Kidney epithelial cell (primary cell): ENCODE measurements at places on chromosomes 6 and 20. TPM values are rescaled to one million over a fixed set of nuclear protein-coding genes. Genes with fewer than 3 reads are reported as not detected.

DNA sequence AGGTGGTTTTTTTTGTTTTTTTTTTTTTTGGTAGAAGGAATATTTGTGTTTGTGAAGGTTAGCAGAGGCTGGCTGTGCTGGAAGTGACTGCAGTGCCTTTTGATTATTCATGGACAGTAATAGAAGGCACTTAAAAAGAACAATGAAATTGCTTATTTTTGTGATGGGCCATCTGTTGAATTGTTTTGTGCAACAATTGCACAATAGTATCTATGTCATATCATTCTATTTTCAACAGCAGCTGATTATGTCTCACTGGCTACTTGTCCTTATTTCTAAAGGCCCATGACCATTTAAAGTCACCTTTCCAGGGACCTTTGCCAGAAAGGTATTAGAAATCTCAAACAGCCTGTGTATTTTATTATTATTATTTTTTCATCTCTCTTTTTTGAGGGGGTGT is 70.6 kb downstream of the AFG1L start:
- DNase-seq: no peak

GRCh38 chr6:40520084-40520483 is 67.1 kb downstream of the LRFN2 start:
- DNase-seq: no peak

GRCh38 chr6:26520237-26520849 is 17.8 kb upstream of the HMGN4 start:
- DNase-seq: no peak

GRCh38 chr6:14824060-14824459 is 421.8 kb upstream of the JARID2 start:
- DNase-seq: no peak

GRCh38 chr6:132598473-132598872 is 8.9 kb upstream of the TAAR5 start:
- DNase-seq: no peak

OVOL2 gene
- 3.1 and 4.4 TPM in 2 replicates for total RNA-seq

GRCh38 chr6:47241742-47242482 is 67.8 kb downstream of the TNFRSF21 start:
- no peak for DNase-seq

DNA sequence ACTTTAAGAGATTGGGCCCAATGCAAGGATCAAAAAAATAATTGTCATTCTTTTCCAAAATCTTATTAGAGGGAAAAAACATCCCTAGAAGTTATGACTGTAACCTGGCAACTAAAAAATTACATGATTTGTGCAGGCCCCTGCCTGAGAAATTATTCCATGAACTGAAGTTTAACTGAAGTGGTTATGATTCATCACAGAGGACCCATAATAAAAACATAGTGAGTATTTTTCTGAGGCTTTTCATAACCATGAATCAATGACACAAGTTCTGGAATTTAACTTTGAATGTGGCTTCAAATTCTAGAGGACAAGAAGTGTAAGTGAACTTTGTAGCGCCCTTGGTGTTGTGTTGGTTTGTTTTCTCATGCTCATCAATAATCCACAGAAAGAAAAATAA is 31.1 kb upstream of the CARMIL1 start:
- no peak for DNase-seq

GRCh38 chr6:81769824-81770223 is 17.3 kb upstream of the TENT5A start:
- peak; percentile 34 for DNase-seq

DEFB127 gene
- total RNA-seq: not detected in 2 replicates

CLDN20 gene
- not detected in 2 replicates for total RNA-seq

DNA sequence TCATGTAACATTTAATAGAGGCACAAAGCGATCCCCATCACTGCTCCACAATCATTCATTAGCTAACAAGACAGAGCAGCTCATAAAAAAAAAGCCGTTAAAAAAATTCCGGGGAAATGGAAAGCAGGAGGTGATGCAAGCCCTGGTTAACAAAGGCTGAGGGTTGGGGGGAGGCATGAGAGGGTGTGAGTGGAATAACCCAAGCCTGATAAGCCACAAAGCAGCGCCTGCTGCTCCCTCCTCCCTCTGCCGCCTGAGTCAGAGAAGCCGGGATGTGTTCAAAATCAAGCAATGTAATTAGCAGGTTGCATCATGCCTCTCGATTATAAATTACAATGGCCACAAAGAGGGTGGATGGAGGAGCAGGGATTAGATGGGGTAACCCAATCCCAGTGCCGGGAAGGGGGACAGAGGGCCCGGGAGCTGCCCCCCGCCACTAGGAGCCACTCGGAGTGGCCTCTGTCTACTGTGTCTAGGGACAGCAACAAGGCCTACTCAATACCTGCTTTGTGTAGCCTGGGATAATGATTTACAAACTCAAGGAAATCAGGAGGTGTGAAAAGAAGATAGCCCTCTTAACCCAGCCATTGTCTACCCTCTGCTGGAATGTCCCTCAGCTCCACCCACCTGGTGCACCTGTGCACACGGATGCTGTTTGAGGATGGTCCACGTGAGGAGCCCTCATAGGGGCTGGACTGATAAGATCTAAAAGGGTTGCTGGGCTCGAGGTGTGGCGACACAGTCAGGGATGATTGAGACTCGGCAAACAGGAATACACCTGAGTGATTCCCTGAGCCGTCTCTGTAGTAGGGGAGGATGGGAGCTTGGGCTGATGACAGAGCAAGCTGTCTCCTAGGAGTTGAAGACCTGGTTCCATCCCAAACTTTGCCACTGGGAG is 156.9 kb downstream of the VEGFA start:
- peak; percentile 95 for DNase-seq

DNA sequence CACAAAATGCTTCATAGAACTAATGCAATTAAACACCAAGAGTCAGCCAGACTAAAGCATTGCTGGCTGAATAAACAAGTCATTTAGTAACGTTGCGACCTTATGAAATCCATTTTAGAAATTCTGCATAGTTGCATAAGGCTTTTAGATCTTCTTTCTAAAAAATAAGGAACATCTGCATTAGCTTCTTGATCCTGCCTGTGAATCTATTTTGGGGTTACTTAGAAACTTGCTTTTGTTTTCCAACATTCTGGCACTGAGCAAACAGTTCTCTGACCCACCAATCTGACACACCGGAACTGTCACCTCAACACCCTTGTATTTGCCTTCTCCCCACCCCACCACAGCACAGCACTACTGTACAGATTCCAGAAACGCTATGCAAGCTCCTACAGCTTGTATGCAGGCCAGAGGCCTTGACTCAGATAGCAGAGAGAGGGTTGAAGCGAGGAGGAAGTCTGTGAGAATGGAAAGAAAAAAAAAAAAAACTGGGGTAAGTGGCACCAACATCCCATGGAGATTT is 55.0 kb downstream of the KIF13A start:
- no peak for DNase-seq

DNA sequence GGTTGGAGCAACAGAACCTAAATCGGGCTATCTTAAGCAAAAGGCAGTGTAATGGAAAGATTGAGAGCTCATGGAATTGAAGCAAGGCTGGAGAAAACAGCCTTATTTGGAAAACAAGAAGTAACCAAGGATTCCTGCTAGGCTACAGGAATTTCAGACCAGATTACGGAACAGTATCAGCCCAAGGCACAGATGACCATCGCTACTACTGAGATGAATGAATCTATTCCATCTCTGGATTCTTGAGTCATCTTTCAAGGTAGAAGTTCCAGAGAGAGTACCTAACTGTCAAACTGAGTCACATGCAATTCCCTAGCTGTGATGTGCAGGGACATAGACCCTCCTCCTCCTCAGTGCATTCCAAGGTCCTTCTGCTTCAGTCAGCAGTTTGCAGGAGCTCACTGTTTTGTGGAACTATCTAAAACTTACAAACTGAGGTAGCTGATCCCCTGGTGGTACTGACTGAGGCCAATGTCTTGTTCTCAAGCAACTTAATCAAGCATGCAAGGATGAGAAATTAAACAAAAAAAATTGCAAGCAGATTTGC is 62.0 kb upstream of the SMLR1 start:
- DNase-seq: no peak

NR2E1 gene
- total RNA-seq: not detected in 2 replicates

THEMIS gene
- total RNA-seq: not detected in 2 replicates

- no peak for DNase-seq
Measured at GRCh38 chr20:22684072-22684762, 99.8 kb upstream of the FOXA2 start.

DNA sequence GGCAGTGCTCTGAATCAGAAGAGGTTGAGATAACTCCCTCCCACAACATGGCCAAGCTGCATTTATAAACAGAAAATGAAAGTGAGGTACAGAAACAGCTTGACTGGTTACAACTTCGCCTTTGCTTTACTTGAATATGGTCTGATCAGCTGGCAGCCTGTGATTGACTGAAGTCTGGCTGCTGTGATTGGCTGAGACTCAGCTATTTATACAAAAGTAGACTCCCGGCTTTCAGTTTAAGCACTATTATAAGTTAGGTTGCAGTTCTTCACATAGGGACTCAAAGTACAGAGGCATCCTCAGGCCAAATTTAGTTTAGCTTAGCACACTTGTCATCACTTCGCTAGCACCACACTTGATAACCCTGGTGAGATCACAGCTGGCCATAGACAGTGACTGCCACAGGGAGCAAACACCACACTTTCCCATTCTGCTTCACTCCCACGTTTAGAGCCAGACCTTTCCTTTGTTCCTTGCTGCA is 362.6 kb downstream of the EPM2A start:
- no peak for DNase-seq

DNA sequence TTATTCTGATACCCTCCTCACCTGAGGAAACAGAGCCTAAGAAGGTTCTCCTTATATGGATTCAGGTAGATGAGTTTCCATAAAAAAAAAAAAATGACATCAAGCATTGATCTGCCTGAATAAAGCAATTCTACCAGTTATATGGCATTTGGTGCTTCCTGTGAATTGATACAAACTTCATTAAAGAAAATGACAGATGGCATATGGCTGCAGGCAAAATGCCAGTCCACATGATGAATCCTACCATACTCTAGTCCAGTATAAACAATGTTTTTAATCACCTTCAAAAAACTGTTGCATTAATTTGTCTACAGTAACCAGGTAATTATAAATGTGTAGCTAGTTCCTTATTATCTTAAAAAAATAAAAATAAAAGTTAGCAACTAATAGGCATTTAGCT is 559.2 kb upstream of the FLRT3 start:
- DNase-seq: no peak

CALHM5 gene
- 0.21 and 0.34 TPM in 2 replicates for total RNA-seq

GRCh38 chr6:166795879-166796278 is 160.5 kb downstream of the RNASET2 start:
- no peak for DNase-seq

DNA sequence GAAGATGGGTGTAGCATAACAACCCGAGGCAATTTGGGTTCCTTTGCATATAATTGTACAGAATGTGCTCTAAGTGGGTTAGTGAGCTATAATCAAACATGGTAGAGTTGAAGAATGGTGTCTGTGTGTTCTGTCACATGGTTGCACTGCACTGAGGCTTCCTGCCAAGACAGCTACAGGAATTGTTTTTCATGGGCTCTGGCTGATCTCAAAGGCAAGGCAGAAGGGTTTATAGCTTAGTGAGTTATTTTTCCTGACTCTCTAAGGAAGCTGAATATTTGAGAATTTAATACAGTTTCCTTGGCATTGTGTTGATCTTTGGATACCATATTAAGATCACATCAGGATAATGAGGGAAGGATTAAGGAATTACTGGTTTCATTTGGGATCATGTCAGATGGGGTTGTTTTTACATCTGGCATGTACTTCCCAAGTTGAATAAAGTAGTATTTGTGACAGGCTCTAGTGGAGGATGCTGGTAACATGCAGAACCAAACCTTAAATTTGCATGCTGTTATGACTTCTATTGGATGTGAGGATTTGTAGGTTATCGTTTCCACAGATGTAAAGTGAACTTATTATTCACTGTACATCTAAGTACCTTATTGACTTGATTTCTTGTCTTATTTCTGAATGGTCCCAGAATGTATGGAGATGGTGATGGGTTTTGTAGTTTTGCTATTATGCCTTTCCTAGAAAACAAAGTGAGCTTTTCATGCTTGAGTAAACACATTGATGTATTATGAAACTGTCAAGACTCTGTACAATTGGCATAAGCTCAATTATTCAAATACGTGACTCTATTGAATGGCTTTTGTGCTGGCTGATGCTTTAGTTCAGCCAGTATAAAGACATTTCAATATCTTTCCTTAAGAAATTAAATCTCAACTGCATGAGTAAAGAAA is 43.3 kb downstream of the LRRC1 start:
- no peak for DNase-seq

GRCh38 chr20:56171087-56172012 is 77.2 kb upstream of the MC3R start:
- DNase-seq: no peak

PRPH2 gene
- total RNA-seq: 0.21 and 0.34 TPM in 2 replicates

DNA sequence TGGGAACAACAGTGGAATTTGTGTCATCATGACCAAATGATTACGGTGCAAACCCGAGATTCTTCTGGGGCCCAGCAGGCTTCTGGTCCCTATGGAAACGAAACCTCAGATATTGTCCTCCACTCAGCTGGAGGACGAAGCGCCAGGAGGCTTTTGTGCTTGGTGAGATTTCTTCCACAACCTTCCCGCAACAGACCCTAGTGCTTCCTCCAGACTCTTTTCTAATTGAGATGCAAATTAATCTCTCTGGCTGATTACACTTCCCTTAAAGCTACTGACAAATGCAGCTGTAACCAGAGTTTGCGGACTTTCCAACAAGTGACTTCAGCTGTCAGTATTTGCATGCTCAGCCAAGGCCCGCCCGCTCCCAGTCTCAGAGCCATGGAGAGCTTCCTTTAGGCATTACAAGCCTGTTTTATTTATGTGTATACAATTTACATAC is 96.0 kb downstream of the INSM1 start:
- no peak for DNase-seq

NCR2 gene
- not detected in 2 replicates for total RNA-seq

LHFPL5 gene
- not detected in 2 replicates for total RNA-seq
